MCF 10A (cell line): ENCODE measurements at places on chromosomes 2 and 18. TPM values are rescaled to one million over a fixed set of nuclear protein-coding genes. Genes with fewer than 3 reads are reported as not detected.

DNA sequence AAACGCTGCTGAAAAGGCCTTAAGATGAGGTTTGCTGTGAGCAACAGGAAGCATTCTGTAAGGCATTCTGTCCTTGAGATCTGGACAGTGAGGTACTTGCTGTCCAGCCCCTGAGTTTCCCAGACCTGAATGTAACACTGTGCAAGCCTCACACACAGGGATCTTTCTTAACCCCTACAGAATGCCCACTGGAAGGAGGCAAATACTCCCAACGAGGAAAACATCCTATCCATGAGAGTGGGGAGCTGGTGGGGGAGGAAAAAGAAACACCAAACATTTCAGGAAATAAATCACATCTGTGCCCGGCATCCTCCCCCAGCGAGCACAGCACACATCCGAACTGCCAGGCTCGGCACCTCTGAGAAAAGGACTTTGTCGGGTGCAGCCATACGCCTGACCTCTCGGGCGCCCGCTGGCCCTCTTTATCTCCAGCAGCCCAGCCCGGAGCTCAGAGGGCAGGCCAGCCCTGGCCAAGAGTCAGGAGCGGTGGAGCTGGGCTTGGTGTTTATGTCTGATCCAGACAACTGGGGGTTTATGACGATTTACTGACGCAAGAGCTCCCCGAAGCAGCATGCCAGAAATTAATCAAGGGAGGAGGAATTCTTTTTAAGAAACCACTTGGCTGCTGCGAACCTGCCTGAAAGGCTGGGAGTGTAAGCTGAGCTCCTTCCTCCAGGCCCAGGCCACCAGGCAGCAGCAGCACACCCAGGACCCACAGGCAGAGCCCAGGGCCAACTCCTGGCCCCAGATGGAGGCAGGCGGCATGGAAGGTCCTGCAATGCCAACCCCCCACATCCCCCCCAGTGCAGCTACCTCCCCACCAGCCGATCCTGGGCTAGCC lies 72.2 kb downstream of the HDAC4 start:
- no peaks in the 10 kb centered on the region for H3K27me3 ChIP-seq
- H3K27ac ChIP-seq = no peak overlapping the region
- peaks cover 13% of the 10 kb centered on the region for H3K36me3 ChIP-seq
- H3K4me3 ChIP-seq = no peak overlapping the region

- peak overlapping the region; percentile 95 for H3K27ac ChIP-seq
- H3K36me3 ChIP-seq = peaks cover 11% of the 10 kb centered on the region
- H3K27me3 ChIP-seq = no peaks in the 10 kb centered on the region
- H3K4me1 ChIP-seq = peaks cover 23% of the 10 kb centered on the region
- DNase-seq = peak; percentile 23
Observed at GRCh38 chr2:206212673-206213513, 53.2 kb downstream of the EEF1B2 start.

- peak overlapping the region; percentile 47 for H3K4me3 ChIP-seq
- no peaks in the 10 kb centered on the region for H3K36me3 ChIP-seq
- DNase-seq = peak; percentile 85
- peak overlapping the region; percentile 49 for H3K27ac ChIP-seq
- H3K27me3 ChIP-seq = no peaks in the 10 kb centered on the region
- H3K4me1 ChIP-seq = peaks cover 19% of the 10 kb centered on the region
Observed at GRCh38 chr2:204842661-204843485, 297.6 kb downstream of the PARD3B start.

- no peak for DNase-seq
- peaks cover 10% of the 10 kb centered on the region for H3K27me3 ChIP-seq
- H3K4me3 ChIP-seq = no peak overlapping the region
- peaks cover 11% of the 10 kb centered on the region for H3K4me1 ChIP-seq
- no peaks in the 10 kb centered on the region for H3K36me3 ChIP-seq
Observed at GRCh38 chr2:778731-779350, 101.6 kb upstream of the TMEM18 start.

DNA sequence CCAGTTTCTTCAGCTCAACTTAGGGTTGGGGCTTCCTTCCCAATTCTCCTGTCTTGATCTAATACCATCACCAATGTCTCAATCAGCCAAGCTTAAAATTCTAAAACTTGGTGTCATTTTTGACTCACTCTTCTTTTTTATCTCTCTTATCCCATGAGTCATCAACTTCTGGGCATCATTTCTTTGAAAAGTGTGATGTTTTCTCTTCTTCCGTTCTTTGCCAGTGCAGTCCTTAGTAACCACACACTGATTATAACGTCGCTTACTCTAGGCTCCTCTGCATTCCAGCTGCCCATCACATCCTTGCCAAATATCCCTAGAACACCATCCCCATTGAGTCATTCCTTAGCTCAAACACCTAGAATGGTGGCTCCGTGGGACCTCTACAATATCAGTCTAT lies 27.4 kb upstream of the MRO start:
- no peaks in the 10 kb centered on the region for H3K36me3 ChIP-seq
- H3K27ac ChIP-seq = no peak overlapping the region

DNA sequence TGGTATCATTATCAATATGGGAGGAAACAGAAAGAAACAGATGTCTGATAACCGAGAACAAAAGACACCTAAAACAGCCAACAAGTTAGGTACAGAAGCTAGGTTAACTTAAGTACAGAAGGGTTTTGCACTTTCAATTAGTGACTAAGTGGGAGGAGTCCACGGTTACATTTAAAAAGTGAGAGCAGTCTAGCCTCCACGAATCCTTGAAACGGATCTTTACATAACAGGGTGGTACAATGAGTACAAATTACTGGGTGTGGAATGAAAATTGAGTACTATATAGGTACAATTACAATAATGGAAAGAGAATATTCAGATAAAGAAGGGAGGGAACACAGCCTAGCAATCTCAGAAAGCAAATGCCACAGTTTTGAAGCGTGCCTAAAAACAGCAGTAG lies 76.6 kb downstream of the TLK1 start:
- peaks cover 27% of the 10 kb centered on the region for H3K4me1 ChIP-seq
- DNase-seq = no peak
- H3K4me3 ChIP-seq = no peak overlapping the region
- no peaks in the 10 kb centered on the region for H3K27me3 ChIP-seq

- no peaks in the 10 kb centered on the region for H3K27me3 ChIP-seq
- H3K4me1 ChIP-seq = no peaks in the 10 kb centered on the region
- H3K36me3 ChIP-seq = peaks cover 24% of the 10 kb centered on the region
- DNase-seq = no peak
Observed at GRCh38 chr2:206115026-206115578, 29.1 kb upstream of the INO80D start.

DNA sequence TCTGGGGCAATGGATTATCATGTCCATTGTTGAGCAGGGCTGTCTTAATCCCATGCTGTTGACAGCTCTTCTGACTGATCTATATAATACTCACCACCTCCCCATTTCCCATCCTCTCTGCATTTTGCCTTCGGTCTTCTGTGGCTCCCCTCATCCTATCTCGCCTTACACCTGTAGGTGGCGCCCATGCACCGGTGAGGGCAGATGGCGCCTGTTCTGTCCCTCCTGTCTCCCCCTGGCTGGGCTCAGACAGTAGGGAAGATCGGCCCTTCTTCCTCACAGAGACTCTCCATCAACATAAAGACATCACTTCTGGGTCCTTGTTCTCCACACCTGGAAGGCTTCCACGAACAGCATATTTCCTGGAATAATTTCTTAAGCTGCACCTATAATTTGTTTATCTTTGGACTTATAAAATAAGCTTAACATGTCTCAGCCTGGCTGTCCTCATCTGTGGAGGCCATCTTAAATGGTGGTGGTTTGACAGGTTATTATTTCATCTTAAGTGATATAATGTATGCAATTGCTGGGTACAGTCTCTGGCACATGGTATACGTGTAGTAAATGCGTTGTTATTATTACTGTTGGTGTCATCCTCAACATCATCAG lies 10.9 kb upstream of the CDH20 start:
- H3K27me3 ChIP-seq = peaks cover 15% of the 10 kb centered on the region
- no peak overlapping the region for H3K4me3 ChIP-seq
- H3K4me1 ChIP-seq = no peaks in the 10 kb centered on the region
- peak; percentile 69 for DNase-seq

- DNase-seq = peak; percentile 79
- peaks cover 26% of the 10 kb centered on the region for H3K4me1 ChIP-seq
- peak overlapping the region; percentile 61 for H3K4me3 ChIP-seq
- H3K36me3 ChIP-seq = peaks cover 34% of the 10 kb centered on the region
- peak overlapping the region; percentile 84 for H3K27ac ChIP-seq
- H3K27me3 ChIP-seq = no peaks in the 10 kb centered on the region
Observed at GRCh38 chr2:201235860-201236811, 24.2 kb upstream of the CASP8 start.

- H3K27me3 ChIP-seq = no peaks in the 10 kb centered on the region
- peak overlapping the region; percentile 6 for H3K27ac ChIP-seq
- no peaks in the 10 kb centered on the region for H3K36me3 ChIP-seq
- H3K4me1 ChIP-seq = peaks cover 7% of the 10 kb centered on the region
Observed at GRCh38 chr2:14492920-14493503, 139.5 kb upstream of the LRATD1 start.

DNA sequence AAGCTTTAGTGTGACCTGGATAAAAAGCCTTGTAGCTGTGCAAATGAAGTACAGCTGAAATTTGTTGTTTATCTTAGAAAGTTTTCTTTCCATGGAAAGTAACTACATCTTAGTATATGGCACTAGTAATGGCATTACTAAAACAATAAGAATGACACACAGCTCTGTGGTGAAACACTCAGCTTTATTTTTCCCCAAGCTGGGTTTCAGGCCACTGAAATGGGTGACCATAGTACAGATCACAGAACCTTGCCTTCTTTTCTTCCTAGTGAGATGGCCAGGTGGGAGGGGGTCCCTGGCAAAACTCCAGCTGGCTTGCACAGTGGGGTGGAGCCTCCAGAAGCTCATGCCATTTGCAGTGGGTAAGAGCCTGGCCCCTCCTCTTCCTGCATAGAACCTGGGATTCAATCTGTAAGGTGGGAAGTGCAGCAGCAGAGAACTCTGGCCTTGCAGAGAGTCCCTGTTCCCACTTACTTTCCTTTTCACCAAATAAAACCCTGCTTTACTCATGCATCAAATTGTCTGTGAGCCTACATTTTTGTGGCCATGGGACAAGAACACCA lies 17.6 kb upstream of the GRP start:
- peaks cover 17% of the 10 kb centered on the region for H3K27me3 ChIP-seq
- no peak overlapping the region for H3K4me3 ChIP-seq

DNA sequence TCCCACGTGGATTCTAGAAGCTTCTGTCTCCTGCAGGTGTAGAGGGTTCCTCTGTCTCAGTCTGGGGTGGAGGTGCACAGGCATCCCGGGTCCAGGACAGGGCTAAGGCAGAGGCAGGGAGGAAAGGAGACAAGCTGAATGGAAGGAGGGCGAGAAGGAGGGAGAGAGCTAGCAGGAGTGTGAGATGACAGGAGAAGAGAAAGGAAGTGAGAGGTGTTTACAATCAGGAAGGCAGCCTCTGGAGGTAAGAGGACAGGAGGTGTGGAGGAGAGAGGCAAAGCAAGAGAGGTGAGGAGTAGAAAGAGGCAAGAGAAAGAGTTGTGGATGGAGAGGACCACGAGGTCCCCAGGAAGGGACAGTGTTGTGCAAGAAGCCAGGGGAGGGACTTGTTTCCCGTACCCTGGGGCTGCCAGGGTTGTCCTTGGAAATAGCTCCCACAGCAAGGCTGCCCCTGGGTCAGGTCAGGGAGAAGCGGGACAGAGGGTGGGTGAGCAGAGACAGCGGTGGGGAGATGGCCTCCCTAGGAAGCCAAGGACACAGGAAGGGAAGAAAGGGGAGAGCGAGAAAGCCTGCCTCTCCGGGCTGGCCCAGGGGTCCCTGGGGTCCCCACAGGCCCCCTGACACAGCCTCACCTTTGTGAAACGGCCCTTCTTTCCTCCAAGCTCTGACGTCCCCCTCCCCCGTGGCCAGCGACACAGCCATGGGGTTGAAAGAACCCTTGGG lies 136.9 kb downstream of the CYP26B1 start:
- no peaks in the 10 kb centered on the region for H3K27me3 ChIP-seq
- no peak for DNase-seq
- no peaks in the 10 kb centered on the region for H3K36me3 ChIP-seq
- no peak overlapping the region for H3K4me3 ChIP-seq
- no peaks in the 10 kb centered on the region for H3K4me1 ChIP-seq
- peak overlapping the region; percentile 5 for H3K27ac ChIP-seq

DNA sequence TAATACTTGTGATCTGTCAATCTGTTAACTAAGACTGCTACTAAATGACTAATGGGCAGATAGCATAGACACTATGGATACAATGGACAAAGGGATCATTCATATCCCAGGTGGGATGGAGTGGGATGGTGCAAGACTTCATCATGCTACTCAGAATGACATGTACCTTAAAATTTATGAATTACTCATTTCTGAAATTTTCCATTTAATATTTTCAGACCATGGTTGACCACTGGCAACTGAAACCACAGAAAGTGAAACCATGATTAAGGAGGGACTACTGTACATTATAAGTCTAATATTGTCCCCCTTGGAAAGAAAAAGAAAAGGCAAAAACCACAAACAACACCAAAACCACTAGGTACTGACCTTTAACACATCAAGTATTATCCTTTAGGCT lies 247.0 kb upstream of the SYT4 start:
- H3K36me3 ChIP-seq = no peaks in the 10 kb centered on the region
- DNase-seq = no peak
- no peak overlapping the region for H3K27ac ChIP-seq
- no peaks in the 10 kb centered on the region for H3K4me1 ChIP-seq
- no peak overlapping the region for H3K4me3 ChIP-seq
- no peaks in the 10 kb centered on the region for H3K27me3 ChIP-seq

DNA sequence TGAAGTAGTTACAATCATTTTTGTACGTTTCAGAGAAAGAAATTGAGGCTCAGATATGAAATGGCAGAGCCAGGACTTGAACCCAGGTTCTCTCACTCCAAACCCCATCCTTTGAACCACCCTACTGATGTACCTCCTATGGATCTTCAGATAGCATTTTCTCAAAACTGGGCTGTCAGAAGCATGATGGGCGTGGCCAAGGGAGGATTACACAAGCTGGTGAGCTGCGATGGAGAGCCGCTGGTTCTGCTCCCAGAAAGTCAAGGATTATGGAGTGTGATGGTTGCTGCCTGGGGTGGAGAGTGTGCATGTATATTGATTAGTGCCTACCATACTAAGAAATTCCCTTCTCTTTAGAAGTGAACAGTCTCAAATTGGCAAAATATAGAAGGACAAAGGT lies 47.0 kb upstream of the PPP1CB start:
- no peak for DNase-seq
- no peak overlapping the region for H3K4me3 ChIP-seq
- no peaks in the 10 kb centered on the region for H3K36me3 ChIP-seq

DNA sequence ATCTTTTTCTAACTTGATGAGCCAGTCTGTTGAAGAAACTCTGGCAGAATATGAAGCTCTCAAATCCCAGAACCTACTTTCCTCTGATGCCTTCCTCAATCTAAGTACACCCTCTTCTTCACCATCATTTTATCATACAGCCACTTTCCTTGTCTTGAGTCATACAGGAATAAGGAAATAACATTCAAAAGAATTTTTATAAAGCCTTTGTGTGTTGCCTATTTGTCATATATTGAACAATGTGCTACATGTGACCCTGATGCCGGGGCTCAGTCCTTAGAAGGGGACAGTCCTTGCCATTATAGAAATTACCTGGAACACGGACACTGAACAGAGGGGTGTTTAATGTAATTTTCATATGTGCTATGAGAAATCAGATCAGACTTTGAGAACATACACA lies 27.4 kb downstream of the RAPGEF4 start:
- peaks cover 7% of the 10 kb centered on the region for H3K36me3 ChIP-seq
- H3K27ac ChIP-seq = no peak overlapping the region
- no peak overlapping the region for H3K4me3 ChIP-seq

The SS18 gene
- total RNA-seq = 89.9 and 103 TPM in 2 replicates

The CFAP53 gene
- 2.2 and 5.0 TPM in 2 replicates for total RNA-seq
